LoVo (cell line): ENCODE measurements at places on chromosomes 7 and 10.

- no peak for DNase-seq
Observed at GRCh38 chr10:130642926-130643325, 506.7 kb downstream of the GLRX3 start.

GRCh38 chr10:28375399-28376354, 72.8 kb upstream of the MPP7 start:
- DNase-seq: peak; percentile 85

DNA sequence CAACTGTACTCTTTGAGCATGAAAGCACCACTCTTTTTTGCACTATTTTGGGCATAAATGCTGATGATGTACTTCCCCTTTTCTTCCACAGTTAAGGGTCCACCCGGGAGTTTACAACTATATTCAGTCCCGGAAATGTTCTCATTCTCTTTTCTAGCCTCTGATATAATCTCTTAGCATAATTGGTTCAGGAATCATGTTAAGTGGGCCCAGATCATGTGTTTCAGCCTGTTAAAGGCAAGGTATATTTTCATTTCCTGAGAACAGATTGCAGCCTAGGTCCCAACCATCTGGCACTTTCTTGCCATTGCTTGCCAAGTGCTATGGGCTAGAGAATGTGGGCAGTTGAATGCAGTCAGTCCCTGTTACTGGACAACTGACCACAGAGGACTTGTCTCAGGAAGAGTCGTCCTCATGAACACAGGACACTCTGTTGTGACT, 111.4 kb upstream of the GLCCI1 start:
- DNase-seq: no peak

DNA sequence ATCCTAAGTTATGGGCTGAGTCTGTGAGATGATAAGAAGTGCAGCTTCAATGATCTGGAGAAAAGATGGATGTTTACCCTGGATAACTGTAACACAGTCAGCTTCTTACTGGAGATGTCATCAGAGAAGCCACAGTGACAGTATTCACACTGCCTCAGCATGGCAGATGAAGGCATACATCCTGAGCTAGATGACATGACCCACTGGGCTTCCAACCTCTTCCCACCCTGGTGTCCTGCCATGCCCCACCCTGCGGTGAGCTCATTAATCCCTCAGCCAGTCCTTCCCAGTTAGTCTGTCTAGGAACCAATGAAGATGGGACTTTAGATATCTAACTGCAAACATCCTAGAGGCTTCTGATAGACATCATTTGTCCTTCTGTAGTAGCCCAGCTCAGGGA, 213.8 kb downstream of the TAX1BP1 start:
- DNase-seq: no peak

DNA sequence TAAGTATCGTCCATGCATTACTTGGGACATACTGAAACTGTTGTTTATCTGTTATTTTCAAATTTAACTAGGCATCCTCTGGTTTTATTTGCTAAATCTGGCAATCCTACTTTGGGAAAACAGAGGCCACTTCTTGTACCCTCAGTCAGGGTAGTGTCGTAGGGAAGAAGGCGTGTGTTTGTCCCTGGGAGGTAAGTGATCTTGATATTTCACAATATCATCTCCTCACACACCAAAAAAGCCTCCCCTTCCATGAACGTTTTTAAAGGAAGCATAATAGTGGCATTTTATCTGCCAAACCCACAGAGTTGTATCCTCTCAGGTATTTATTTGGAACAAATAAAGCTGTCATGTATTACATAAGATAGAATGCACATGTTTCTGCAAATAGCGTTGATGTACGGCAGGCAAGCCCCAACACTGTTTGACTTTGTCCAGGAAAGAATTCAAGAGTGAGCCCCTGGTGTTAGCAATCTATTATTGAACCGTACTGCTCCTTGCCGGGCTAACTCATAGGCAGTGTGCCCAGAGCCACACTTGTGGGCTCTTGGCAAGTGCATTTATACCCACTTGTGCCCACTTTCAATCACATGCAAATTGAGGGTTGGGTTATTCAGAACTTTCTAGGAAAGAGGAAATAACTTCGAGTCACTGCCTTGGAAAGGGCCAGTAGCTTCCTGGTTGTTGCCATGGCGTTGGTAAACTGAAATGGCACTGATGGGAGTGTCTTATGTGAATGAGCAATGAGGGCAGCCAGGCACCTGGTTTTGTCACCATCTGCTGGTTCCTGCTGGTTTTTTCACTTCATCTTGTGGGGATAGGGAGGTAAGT, 266.0 kb downstream of the USP6NL start:
- DNase-seq: peak; percentile 2

DNA sequence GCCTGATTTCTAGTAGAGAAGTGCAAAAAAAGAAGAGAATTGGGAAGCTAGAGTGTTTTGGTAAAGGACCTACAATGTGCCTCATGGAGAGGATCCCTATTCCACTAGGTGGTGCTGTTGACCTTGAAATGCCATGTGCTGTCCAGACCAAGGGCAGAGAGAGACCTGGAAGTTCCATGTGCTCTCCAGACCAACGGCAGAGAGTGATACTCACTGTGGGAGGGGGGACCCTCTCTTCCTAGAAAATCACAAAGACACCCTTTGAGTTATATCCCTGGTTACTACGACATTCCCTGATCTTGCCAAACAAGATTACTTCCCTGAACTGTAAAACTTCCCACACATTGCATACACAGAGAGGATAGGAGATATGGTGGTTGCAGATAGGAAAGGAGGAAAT, 212.7 kb upstream of the ZNF804B start:
- DNase-seq: peak; percentile 41

GRCh38 chr7:219581-220150, 27.3 kb downstream of the FAM20C start:
- no peak for DNase-seq

DNA sequence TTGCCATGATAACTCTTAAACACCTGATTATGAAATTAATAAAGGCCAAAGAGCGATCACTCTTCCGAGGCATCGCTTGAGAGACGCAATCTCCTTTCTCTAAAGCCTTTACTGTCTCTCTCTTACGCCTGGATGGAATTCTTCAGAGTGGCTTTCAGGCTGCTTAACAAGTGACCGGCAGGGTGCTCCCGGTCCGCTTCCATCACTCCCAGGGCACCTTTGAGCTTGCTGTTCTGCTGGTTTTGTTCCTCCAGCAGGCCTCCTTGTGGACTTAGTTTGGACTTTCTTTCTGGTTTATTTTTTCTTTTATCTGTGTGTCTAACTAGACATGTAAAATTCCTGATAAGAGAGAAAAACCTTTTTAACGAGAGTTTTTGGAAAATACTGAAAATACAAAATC, 60.9 kb downstream of the MRPL32 start:
- DNase-seq: no peak

DNA sequence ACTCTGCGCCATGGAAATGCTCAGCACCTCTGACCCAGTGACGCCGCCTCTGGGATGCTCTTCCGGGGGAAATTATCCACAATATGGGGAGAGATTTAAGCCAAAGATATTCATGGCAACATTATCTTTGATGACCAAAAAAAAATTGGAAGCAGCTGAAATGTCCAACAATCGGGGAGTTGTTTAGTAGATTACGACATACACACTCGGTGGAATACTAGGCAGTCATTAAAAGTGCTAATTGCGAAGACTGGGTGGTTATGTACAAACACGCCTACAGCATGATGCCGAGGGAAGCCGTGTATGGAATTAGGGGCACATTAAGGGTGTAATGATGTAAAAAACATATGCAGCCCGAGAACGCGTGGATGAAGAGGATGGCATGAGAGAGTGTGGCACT, 75.2 kb downstream of the UNCX start:
- no peak for DNase-seq

DNA sequence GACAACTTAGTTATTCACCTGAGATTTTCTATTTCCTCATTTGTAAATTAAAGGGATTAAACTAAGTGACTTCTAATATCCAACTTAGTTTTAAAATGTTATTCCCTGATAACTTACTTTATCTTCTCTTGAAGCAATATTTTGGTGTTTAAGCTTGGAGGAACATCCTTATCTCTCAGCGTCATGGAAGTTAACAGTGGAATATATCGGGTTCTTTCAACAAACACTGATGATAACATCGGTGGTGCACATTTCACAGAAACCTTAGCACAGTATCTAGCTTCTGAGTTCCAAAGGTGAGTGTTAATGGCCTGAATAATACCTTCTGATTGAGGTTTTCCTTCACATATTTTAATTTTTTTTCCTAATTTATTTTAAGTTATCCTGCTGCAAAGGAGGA, 14.1 kb downstream of the HSPA14 start:
- DNase-seq: no peak

GRCh38 chr10:121998462-121998861, 9.5 kb downstream of the TACC2 start:
- DNase-seq: no peak

GRCh38 chr10:124650263-124650662, 93.9 kb downstream of the FAM53B start:
- no peak for DNase-seq

- DNase-seq: no peak
Observed at GRCh38 chr7:1700086-1700485, 30.0 kb downstream of the ELFN1 start.

DNA sequence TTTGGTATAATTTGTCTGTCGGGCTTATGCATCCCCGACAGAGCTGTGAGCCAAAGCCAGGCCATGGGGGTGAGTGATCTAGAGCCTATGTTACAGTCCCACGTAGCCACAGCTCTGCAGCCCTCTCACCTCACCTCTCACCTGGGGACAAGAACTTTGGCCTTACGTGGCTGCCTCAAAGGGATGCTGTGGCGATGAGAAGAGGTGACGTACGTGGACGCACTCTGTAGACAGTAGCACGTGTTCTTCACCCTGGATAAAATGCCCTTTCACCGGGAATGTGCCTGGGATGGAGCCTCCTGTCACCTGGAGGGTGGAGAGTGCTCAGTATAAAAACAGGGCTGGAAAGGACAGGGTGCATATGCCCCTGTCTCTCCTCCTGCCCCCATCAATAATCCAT, 5.5 kb downstream of the HKDC1 start:
- no peak for DNase-seq

GRCh38 chr10:43225004-43225786, 41.7 kb downstream of the RASGEF1A start:
- no peak for DNase-seq

- no peak for DNase-seq
Observed at GRCh38 chr7:95867309-95867708, 95.0 kb downstream of the DYNC1I1 start.

DNA sequence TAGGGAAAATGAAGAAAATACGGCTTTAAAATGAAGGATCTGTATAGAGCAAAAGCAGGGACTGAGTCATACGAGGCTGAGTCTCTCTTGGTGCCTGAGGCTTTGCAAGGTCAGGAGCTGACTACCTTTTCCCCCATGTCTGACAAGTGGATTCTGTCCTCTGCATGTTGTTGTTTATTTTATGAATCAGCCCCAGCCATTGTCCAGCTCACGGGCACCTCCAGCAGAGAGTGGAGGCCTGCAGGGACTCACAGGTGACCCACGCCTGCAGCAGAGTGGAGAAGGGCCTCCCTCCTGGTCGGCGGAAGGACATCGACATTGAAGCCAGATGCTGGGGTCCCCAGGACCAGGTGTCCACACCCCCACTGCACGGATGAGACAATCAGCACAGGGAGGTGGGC, 233.9 kb downstream of the WDR37 start:
- no peak for DNase-seq

GRCh38 chr10:7593063-7593462, 73.7 kb downstream of the ITIH5 start:
- no peak for DNase-seq

- DNase-seq: no peak
Observed at GRCh38 chr10:3169673-3170072, 2.9 kb downstream of the PITRM1 start.

- peak; percentile 84 for DNase-seq
Observed at GRCh38 chr10:15088428-15089261, at the start of gene ACBD7. Gene ACBD7, minus strand, starts transcription at chr10:15088776. Its CDS starts 48 bp downstream, at chr10:15088728.

- no peak for DNase-seq
Observed at GRCh38 chr7:43004082-43004481, 71.9 kb downstream of the MRPL32 start.

DNA sequence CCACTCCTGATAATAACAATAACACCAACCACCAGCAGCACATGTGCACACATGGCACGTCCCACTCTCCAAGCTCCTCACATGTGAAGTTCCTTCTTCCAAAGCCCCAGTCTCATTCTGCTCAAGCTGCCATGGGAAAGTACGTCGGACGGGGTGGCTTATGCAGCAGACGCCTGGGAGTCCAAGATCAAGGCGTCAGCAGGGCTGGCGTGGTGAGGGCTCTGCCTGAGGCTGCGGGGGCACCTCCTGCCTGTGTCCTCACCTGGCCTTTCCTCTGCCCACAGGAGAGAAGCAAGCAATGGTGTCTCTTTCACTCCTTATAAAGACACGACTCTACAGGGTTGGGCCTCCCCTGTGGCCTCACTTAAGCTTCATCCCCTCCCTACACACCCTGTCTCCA, 68.8 kb upstream of the INSIG1 start:
- no peak for DNase-seq

DNA sequence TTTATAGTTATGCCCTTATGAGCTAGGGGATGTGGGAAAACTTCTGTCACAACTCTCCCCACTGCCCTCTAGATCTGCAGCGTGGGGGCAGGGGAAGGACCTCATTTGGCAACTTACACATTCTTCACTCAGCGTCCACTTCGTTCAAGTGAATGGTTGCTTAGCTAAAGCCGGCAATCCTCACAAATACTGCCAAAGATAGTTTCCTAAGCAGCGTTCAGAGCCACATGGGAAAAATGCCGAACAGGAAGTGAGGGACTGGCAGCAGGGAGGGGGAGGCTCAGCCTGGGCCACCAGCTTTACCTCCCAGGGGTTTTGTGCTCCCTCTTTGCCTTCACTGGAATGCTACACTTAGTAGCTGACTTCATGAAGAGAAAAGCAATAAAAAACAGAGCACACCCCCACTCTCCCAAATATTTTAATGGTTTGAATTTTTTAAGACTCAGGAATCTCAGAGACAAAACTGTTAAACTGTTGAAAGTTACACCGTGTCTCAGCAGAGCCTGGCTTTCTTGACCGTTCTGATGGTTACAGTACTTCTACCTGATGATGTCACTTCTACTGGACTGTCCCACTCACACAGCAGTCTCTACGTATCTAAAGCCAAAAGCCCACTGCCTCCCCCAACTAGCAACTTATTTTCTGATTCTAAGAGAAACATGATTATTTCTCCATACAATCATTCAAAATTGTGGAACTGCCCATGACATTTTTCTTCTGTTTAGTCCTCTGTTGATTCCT, 10.4 kb downstream of the GRM3 start:
- DNase-seq: no peak

- no peak for DNase-seq
Observed at GRCh38 chr7:132521423-132521822, 54.8 kb downstream of the PLXNA4 start.

DNA sequence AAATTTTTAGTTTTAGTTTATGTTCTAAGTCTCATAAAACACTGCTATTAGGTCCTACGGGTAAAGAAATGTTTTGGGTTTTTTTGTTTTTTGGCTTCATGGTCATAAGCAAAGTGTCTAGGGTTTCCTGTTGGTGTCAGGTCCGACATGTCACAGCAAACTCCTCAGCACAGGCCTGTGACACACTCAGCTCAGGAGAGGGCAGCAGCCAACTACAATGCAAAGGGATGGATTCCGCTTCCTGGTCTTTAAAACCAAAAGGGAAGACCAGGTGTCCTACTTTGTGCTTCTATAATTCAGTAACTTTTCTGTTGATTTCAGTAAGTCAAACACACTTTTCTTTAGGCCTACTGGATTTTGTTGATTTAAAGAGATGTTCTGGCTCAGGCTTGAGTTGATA, 83.8 kb upstream of the MACROH2A2 start:
- no peak for DNase-seq
